ENCODE measurements at places on chromosomes 2 and 18.

GRCh38 chr2:188449561-188449960, 157.9 kb downstream of the GULP1 start:
- no peak for DNase-seq

DNA sequence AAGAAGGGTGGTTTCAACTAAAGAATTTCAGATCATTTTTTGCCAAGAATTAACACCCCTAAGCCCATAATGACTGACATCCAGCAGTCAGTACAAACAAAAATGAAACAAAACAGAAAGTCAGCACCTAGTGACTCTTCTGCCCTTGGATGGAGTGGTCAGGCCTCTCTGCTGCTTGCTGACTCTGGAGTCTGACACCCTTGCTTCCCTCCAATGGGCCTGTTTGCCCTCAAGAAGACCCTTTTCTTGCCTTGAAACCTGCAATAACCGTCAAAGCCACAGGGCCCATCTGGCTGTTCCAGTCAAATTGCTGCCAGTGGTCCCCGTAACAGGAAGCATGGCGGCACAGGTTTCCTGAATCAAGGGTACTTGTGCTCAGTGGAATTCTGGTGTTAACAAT, 27.2 kb upstream of the CYTIP start:
- DNase-seq = no peak

DNA sequence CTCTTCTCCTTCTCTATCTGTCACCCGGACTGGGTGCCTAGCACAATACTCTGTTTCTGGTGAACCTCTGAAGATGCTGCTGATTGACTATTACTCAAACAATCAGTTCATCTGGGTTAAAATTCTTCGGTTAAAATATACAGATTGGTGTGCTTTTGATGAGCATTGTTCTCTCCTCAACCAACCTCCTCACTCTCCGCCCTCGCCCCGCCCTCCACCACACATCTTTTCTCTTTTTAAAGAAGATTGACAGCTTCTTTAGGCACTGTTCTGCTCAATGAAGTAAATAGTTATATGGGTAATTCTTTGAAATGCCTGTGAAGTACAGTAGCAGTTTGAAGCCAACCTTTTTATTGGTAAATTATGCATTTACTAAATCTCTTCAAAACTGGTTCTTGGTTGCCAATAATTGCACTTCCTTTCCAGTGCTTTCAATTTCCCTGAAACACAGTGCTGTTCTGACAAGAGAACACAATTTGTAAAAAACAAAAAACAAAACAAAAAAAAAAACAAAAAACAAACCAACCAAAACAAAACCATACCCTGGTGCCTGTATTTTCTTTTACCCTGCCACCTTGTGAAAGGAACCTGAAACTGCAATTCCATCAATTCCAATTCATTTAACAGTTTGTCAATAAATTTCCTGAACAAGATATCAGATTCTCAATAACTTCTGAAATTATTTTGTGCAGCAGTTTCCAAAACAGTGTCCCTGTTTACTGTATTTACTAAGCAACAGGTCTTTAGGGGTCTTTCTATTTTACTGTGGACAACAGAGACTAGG, 188.6 kb downstream of the LRP1B start:
- DNase-seq = no peak

DNA sequence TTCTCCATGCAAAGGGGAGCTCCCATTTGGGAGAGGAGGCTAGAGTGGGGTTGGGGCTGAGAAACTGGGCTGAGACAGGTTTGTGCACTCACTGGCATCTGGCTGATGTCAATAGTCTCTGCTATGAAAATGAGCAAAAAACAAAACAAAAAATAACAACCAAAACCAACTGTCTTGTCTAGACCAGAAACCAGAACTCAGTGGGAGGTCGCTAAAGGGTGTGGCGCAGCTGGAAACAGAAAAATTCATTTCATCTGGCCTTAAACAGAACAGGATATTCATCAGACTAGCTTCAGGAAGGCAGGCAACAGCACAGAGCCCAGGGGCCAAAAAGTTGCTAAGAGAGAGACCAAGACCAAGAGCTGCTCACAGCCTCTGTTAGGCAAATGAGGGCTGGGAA, 126.1 kb downstream of the THNSL2 start:
- DNase-seq = no peak

DNA sequence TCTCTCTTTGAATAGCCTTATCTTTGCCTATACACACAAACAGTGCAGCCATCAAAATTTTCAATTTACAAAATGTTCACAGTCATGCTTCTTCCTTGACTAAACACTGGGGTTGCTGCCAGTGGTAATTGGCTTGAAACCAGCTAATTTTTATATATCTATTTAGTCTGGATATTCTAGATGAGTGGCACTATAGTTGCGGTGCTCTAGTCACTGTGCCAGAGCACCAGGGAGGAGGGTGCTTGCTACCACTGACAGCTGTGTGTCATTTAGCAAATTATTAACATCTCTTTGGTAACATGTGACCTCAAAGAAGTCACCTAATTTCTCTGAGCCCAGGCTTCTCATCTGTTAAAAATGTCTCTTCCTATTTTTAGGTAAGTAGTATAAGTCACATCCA, 130.4 kb downstream of the MEIS1 start:
- no peak for DNase-seq

GRCh38 chr2:221590861-221591365, 18.8 kb upstream of the EPHA4 start:
- no peak for DNase-seq

DNA sequence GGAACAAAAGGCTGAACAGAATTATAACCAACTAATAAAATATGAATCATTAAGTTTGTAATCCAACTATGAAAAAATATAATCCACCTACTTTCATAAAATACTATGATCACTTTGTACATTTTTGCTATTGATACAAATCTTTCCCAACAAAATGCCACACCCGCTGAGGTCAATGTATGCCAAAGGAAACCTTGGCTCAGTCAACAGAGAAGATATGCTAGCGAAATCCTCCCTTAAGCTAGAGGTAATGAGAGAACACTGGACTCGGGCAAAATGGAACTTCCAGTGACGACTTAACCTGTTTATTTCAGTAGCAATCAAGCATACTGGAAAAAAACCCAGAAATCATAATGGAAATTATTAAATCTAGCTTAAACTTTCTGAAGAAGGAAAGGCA, 81.5 kb downstream of the NOL10 start:
- DNase-seq = no peak

- DNase-seq = no peak
Observed at GRCh38 chr2:31287654-31288053, 53.7 kb downstream of the EHD3 start.

GRCh38 chr2:204655101-204655500, 109.8 kb downstream of the PARD3B start:
- DNase-seq = no peak

DNA sequence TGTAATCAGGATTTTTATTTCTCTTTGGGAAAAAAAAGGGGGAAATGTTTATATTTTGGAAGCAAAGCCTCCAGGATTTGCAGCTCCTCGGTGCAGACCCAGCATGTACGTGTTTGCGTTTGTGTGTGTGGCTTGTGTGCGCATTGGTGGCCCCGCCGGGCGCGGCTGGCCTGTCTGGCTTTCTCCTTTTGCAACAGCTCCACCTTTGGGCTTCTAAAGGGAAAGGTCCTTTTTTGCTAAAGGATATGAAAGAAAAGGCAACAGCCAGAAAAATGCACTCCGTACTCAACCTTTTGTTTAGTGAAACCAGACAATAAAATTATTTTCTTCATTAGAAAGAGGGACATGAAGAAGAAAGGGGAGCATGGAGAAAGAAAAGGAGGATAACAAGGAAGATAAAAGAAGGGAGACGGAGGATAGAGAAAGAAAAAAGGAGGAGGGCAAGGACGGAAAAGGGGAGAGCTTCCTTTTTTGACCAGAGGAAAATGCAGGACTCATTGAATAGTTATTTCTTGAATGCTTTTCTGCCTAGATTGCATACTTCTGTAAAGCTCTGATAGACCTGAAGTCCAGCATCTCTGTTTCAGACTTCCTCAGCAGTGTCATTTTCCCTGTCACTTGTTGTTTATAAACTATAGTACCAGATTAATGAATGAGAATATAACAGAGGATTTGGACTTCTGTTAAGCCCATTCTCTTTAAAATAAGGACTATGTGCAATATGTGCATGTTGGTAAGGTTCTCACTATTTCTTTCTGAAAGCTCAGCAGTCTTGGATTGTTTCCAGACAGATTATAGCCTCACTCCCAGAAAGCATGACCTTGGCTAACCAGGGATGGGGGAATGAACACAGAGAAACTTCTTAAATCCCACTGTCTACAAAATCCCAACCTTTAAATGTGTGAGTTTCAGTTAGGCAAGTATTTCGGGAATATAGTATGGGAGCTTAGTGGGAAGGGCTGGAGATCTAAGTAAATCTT, 563.1 kb upstream of the PIK3C3 start:
- no peak for DNase-seq

- no peak for DNase-seq
Observed at GRCh38 chr18:48905513-48905912, 45.3 kb downstream of the SMAD7 start.

DNA sequence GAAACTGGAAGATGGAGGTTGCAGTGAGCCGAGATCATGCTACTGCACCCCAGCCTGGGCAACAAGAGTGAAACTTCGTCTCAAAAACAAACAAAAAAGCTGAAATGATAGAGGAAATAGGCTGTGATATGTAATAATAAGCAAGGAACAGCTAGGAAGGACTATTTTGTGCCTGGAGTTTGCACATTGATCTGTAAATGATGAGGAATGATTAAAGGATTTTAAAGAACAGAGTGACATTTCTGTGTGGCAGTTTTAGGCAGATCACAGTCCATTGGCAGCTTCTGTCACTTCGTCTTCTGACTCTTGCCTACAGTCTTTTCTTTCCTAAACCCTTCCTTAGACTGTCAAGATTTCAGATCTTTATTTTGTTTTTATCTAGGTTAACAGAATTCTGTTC, 19.4 kb downstream of the EPB41L5 start:
- DNase-seq = no peak

GRCh38 chr2:122145856-122146255, 390.4 kb downstream of the TSN start:
- DNase-seq = no peak

DNA sequence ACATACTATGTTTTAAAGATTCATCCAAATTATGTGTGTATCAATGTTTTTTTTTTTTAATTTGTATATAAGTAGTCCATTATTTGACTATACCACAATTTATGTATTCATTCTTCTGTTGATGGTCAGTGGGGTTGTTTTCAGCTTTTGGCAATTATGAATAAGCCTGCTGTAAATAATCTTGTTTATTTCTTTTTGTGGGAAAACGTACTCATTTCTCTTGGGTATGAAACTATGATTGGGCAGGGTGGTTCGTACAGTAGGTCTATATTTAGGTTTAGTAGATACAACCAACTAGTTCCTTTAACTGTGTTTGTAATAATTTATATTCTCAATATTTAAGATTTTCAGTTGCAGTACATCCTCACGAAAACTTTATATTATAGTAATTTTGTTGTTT, 329.2 kb downstream of the LPIN1 start:
- no peak for DNase-seq

DNA sequence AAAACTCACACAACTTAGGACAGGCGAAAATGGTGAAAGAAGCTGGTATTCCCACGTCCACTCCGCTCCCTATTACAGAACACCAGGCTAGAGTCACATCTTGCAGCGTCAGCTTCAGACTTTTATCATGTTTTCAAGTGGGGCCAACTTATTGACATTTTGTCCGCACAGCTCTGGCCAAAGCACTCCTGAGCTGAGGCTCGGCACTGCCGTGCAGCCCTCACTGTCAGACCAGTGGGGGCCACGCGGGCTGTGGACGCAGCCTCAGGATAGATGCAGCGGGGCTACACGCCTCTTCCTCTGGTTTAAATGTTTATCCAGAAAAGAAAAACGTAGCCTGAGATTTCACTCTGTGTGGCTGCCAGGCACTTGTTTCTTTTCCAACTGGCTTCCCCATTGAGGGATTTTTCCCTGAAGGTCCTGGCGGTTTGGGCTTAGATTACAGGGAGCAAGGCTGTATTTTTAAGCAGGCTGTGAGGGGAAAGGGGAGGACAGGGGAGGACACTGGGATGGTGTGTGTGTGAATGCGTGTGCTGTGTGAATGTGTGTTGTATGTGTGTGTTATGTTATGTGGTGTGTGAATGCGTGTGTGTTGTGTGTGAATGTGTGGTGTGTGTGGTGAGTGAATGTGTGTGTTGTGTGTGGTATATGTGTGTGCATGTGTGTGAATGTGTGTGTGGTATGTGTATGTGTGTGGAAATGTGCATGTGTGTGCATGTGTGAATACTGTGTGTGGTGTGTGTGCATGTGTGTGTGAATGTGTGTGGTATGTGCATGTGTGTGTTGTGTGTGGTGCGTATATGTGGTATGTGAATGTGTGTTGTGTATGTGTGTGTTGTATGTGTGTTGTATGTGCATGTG, 267.6 kb downstream of the DCDC2C start:
- no peak for DNase-seq

DNA sequence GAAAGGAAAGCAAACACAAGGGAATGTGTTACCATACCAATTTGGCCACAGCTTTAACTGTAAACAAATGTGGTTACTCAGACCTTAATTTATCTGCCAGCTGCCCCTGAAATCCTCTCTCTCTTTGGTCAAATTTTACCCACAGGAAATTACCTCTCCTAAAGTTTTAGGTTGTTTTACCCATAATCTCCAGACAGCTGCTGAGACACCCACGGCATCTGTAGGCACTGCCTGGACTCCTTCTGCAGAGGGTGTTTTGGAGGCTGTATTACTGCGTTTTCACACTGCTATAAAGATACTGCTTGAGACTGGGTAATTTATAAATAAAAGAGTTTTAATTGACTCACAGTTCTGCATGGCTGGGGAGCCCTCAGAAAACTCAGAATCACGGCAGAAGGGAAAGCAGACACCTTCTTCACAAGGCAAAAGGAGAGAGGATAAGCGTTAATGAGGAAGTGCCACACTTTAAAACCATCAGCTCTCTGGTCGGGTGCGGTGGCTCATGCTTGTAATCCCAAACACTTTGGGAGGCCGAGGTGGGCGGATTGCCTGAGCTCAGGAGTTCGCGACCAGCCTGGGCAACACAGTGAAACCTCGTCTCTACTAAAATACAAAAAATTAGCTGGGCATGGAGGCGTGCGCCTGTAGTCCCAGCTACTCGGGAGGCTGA, 677.5 kb upstream of the FSHR start:
- DNase-seq = no peak

GRCh38 chr2:202716953-202717597, 82.3 kb downstream of the FAM117B start:
- DNase-seq = no peak

- no peak for DNase-seq
Observed at GRCh38 chr18:42047721-42048120, 92.7 kb downstream of the PIK3C3 start.

DNA sequence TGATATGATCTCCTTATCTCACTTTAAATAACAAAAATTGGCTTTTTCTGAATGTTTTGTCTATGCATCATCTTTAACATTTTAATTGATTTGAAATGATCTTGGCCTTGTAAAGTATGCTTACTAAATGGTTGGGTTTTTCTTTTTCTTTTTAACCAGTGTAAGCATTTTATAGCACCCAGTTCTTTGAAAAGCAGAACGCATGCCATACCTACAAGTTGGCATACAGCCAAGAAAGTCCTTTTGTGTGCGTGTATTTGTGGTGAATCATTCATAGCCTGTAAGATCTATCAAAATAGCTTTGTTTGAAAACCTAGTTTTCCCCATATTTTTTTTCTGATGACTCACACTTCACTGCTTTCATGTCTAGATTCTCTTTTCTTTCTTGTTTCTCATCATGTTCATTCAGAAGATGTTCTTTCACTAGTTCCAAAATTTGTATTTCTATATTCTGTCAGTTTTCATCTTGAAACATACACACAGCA, 4.1 kb upstream of the VRK2 start:
- DNase-seq = peak; percentile 16

- DNase-seq = no peak
Observed at GRCh38 chr2:237660381-237660900, 33.1 kb downstream of the LRRFIP1 start.

GRCh38 chr18:45071956-45072355, 391.3 kb downstream of the SETBP1 start:
- no peak for DNase-seq

GRCh38 chr2:26681656-26682055, 10.9 kb upstream of the KCNK3 start:
- no peak for DNase-seq
